Heart left ventricle (tissue), 16 donors: ENCODE measurements at places on chromosomes 7 and 10.

GRCh38 chr10:92064506-92064905 lies 140.9 kb downstream of the BTAF1 start:
- DNase-seq = no peak

DNA sequence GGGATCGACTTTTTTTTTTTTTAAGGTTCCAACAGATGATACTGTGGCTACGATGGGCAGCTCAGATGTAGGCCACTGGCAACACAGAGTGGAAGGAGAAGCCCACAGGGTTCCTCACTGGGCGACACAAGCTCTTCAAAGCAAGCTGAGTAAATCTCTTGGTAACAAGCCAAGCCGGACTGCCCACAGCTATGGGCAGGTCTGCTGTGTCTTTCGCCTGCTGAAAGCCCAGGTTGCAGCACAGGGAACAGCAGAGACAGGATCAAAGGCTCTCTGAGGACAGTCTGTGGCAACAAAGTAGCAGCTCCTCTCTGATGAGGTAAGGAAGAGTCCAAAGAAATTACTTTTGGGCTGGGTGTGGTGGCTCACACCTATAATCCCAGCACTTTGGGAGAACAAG lies 83.6 kb downstream of the KCNMA1 start:
- DNase-seq = no peak

DNA sequence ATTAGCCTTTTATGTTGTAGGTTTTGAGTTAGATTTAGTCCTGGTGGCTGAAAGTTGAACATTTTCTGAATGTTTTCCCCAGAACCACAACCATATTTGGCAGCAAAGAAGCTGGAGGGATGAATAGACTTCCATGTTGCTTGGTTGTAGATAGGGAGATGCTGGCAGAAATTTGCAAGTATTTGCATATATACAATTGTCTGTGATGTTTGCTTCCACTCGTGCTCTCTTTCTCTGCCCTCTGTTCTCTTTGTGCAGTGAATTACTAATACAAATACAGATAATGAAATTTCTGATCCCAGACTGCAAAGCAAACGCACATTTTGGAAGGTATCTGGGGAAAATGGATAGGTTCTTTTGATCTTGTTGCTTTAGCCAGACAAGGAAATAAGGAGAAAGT lies 96.1 kb downstream of the SNX10 start:
- no peak for DNase-seq

DNA sequence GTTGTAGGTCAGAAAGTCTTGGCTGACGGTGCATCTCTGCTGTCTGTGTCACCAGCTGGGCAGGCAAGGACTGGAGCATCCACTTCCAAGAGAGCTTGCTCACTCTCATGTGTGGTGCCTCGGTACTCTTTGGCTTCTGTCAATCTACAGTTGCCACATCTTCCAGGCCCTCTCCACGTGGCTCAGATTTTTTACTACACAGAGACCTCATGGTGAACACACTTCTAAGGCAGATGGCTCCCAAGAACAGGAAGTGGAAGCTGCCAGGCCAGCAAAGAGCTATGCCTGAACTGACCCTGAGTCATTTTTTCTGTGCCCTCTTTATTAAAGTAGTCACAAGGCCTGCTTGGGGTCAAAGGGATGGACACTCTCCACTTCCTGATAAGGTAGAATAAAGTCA lies 351.5 kb upstream of the AUTS2 start:
- peak; percentile 10 for DNase-seq

- no peak for DNase-seq
These were observed 43.8 kb downstream of the PDE6C start for GRCh38 chr10:93656155-93656554.

- peak; percentile 48 for DNase-seq
These were observed 50.9 kb downstream of the AASS start for GRCh38 chr7:122092964-122093797.

GRCh38 chr7:94396037-94396431 lies 1.3 kb downstream of the COL1A2 start:
- no peak for DNase-seq

GRCh38 chr10:121942749-121943416 lies 15.1 kb upstream of the ATE1 start:
- no peak for DNase-seq

DNA sequence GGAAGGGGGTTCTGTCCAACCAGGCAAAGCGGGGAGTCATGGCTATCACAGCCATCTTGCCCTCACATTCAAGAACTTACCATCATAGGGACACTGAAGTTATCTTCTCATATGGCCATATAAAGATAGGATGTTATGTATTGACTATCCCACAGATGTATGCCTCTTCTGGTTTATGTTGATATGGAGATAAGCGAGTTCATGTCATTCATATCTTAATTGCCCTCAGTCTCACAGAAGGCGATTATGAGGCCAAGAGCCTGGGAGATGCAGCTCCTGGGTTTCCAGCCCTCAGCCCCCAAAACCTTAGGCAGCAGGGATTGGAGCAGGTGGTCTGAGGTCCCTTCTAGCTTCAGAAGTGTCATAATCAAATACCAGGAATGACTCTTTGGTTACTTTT lies 8.5 kb upstream of the ANKRD61 start:
- no peak for DNase-seq

- DNase-seq = no peak
These were observed 758.0 kb upstream of the LRRTM3 start for GRCh38 chr10:66167816-66168215.

DNA sequence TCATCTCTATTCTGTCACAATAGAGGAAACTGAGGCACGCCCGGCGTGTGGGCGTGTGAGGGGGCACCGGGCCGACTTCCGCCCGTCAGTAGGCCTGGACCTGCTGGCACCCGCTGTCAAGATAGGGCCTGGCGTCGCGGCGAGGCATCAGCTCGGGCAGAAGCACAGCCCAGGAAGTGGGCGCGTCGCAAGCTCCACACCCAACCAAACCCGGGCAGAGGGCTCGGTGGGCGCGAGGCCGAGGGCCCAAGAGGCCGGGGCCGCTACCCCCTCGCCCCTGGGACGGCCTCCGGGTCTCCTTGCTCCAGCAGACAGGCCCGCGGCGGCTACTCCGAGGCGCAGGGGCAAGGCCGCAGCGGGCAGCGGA lies 91.2 kb downstream of the SPAG6 start:
- no peak for DNase-seq

DNA sequence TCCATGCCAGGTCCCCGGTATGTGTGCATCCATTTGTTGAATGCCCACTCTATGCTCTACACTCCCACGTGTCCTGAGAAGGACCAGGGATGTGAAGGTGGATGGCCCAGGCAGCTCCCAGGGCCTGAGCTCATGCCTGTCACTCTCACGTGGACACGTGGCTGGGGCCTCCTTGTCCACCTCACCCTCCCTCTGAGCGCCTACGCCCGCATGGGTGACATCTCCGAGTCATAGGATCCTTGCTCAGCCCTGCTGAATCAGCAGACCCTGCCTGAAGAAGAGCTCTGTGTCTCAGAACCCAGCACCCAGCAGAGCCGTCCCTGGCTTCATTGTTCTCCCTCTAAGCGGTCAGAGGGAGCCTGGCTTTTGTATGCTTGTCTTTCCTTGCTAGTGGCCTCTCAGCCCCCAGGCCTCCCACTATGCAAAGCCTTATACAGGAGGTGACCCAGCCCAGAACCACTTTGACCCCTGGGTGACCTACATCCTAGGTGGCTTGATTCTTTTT lies 107.9 kb upstream of the PPIF start:
- DNase-seq = peak; percentile 46
